ENCODE measurements at places on chromosomes 13 and 19. TPM values are rescaled to one million over a fixed set of nuclear protein-coding genes. Genes with fewer than 3 reads are reported as not detected.

- H3K4me3 ChIP-seq, result no peak overlapping the region
- H3K4me1 ChIP-seq, result peaks cover 7% of the 10 kb centered on the region
- no peak overlapping the region for H3K27ac ChIP-seq
- H3K27me3 ChIP-seq, result no peaks in the 10 kb centered on the region
- peaks cover 7% of the 10 kb centered on the region for H3K36me3 ChIP-seq
Measured at GRCh38 chr19:50796634-50797428, 6.6 kb downstream of the ACP4 start.

Gene SSBP4
- 61.8 TPM for total RNA-seq

GRCh38 chr13:114256547-114256946, 21.9 kb downstream of the CDC16 start:
- peaks cover 31% of the 10 kb centered on the region for H3K36me3 ChIP-seq
- H3K4me1 ChIP-seq, result peaks cover 2% of the 10 kb centered on the region
- H3K27ac ChIP-seq, result peak overlapping the region; percentile 7
- no peak overlapping the region for H3K4me3 ChIP-seq
- no peaks in the 10 kb centered on the region for H3K27me3 ChIP-seq
- no peak for DNase-seq

GRCh38 chr13:49308097-49308875, 60.6 kb downstream of the CDADC1 start:
- no peak overlapping the region for H3K4me3 ChIP-seq
- H3K27ac ChIP-seq, result peak overlapping the region; percentile 60
- no peak for DNase-seq
- H3K4me1 ChIP-seq, result peaks cover 17% of the 10 kb centered on the region
